Thymus (tissue), 14 donors: ENCODE measurements at places on chromosomes 5 and 9.

DNA sequence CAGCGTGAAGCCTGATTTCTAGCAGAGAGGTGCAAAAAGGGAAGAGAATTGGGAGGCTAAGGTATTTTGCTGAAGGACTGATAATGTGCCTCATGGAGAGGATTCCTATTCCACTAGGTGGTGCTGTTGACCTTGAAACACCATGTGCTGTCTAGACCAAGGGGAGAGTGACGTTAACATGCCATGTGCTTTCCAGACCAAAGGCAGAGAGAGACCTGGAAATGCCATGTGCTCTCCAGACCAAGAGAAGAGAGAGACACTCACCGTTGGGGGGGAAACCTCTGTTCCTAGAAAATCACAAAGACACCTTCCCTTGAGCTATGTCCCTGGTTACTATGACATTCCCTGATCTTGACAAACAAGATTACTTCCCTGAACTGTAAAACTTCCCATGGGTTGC, 286.0 kb upstream of the TUSC1 start:
- no peak for DNase-seq

DNA sequence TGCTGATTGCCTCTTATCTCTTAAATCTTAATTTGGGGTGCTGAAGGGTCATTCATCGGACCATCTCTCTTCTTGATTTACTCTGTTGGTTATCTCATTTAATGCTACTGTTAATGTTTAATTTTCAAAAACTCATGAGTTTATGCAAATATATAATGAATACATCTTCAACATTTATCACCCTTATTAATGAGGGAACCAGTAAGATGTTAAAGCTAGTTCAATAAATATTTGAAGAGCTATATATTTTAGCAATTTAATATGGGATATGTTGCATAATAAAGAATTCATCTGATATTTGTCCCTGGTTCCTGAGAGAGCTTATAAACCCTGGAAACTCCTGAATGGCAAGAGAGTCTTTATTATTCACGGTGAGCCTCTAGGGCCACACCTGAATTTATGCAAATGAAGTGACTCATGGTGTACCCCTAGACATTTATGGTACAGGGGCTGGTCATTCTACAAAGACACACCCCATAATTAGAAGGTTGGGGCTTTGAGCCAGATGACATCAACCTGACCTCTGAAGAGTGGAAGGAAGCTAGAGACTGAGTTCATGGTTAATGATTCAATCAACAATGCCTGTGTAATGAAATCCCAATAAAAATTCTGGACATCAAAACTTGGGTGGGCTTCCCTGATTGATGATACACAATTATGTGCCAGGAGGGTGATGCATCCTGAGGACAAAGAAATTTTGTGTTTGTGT, 339.5 kb upstream of the ZNF608 start:
- no peak for DNase-seq

GRCh38 chr5:160290751-160291150, 21.6 kb downstream of the CCNJL start:
- no peak for DNase-seq

DNA sequence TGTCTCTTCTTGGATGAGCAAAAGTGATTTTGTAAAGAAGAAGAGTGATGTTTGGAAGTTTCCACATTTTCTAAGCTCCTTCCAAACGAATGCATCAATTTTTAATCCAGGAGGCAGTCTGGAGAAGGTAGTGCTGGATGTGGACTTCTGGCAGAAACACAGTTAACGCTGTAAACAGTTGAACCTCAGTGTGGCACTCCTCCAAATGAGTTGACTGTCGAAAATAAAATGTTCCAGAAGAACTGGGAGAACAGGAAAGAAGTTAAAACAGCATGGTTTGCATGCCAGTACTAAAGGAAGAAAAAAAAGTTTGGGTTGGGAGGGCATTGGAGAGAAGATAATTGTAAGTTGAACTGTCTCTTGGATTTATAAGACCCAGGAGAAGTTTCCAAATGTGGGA, 6.5 kb downstream of the ZNF462 start:
- DNase-seq = no peak

GRCh38 chr9:77015327-77016048, 4.0 kb upstream of the FOXB2 start:
- no peak for DNase-seq
